ENCODE measurements at places on chromosomes 7 and 10.
A peak's percentile ranks its signal among the peaks of the same experiment; 100 is the strongest.

- no peak for DNase-seq
Observed at GRCh38 chr7:114860206-114860605, 61.7 kb upstream of the MDFIC start.

- no peak for DNase-seq
Observed at GRCh38 chr7:154577141-154577873, 425.6 kb downstream of the PAXIP1 start.

DNA sequence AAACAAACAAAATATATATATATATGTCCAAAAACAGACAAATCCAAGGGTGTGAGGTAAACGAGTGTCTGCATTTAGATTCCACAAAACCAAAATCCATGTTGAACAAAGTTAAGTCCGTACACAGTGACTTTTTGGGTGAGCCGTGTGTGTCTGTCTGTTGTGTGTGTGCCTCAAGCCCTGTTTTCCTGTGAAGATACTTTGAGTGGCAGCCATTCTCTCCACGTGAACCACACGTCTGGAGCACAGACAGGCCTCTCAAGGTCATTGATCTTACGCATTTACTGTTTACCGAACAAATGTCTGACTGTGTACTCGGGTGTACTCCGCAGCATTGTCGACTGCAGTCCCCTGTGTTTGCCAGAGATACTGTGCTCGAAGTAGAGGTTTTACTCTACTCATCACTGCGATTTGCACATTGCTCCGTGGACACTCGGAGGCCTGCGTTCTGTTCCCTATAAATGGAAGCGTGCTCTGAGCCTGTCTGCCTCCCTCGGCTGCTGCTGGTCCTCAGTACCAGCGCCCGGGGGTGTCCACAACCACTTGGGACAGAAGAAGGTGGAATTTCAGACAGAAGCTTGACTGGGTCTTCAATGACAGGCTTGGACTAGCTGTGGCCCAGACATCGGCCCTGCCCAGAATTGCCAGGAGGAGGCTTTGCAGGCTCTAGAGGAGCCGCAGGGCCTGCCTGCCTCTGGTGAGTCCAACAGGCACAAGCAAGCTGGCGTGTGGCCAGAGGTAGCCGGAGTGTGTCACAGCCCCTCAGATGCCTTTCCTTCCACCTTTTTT, 22.1 kb downstream of the CYP17A1 start:
- DNase-seq = peak; percentile 60

DNA sequence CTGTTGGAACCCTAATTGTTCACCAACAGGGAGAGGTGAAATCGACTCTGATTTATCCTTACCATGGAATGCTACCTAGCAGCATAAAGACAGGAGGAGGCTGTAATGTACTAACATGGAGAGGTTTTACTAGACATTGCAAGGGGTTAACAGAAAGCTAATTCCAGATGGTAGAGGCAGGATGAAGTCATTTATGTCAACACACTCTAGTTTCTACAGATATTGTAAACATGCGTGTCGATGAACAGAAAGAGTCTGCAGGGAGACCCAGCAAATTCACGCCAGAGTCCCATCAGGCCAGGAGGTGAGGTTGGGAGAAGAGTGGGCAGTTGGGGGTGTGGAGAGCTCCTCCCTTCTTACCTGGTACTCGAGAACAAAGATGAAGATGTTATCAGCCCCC, 7.0 kb downstream of the NPC1L1 start:
- DNase-seq = no peak

DNA sequence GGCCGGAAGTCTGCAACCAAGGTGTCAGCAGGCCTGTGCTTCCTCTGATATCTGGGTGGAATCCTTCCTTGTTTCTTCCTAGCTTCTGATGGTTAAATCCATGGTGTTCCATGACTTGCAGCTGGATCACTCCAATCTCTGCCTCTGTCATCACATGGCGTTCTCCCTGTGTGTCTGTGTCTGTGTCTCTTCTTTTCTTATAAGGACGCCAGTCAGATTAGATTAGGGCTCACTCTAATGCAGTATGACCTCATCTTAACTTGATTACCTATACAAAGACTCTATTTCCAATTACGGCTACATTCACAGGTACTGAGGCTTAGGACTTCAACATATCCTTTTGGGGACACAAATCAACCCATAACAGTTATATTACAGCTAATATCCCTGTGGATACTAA, 70.3 kb upstream of the FAM3C start:
- no peak for DNase-seq

GRCh38 chr7:77433901-77434300, 17.8 kb upstream of the GSAP start:
- no peak for DNase-seq

DNA sequence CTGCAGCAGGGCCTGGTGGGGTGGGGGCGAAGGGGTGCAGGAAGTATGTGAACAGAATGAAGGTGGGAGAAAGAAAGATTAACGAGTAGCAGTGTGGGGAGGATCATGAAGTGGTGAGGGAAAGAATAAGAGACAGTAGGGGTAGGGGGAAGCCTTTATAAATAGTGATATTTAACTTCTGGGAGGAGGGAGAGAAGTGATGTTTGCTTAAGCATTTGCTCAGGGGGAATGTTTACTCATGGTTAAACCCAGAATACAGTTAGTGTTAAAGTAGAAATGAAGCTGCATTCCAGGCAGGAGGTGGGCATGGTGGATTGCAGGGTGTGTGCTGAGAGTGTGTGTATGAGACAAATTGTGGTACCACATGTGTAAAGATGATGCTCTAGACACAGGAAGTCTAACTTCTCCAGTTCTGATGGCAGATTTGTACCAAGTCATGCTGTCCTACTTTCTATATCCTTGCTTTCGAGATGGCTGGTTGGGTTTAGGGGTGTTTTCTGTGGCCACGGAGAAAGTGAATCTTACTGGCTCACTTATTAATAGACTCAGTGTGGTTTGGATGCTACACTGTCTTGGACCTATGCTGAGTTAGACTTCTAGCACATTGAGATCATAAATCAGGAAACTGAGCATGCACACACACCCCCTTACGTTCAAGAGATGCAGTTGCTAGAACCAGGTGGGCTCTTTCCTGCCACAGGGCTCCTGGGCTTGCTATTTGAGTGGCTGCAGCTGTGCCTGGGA, 10.6 kb upstream of the DNMBP start:
- DNase-seq = no peak

DNA sequence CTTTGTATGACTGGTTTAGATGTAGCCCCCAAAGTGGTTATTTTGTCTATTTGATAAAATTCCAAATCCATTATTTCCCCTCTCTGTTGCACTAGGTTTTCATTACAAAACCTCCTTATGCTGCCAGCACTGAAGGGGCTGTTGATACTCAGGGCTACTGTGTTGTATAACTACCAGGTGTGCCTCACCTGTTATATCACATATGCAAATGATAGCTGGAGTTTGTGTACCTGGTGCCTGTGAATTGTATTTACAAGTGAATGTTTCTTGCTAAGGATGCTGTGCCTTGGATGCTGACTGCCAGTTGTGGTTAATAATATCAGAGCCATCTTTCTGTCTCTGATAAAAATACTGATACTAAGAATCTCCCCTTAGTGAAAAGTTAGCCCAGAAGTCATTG, 84.8 kb upstream of the CCDC6 start:
- DNase-seq = no peak

Measured in A172 (cell line).